ENCODE measurements at places on chromosomes 1 and 21.

DNA sequence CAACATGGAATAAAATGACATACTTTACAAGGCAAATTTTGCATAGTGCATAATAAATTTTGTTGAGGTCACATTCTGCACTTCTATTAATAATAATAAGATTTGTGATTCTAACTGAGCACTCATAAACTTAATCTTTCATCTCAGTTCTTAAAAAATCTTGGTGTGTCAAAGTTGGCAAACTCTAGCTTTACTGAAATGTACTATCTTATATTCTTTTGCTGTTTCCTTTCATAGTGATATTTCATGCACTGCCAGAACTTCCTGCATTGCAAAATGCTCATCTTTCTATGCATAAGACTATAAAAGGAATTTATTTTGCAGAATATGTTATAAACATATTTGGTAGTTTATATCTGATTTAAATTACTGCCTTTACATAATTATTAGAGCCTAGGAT is 797.6 kb downstream of the ADGRL2 start:
- no peak for DNase-seq

DNA sequence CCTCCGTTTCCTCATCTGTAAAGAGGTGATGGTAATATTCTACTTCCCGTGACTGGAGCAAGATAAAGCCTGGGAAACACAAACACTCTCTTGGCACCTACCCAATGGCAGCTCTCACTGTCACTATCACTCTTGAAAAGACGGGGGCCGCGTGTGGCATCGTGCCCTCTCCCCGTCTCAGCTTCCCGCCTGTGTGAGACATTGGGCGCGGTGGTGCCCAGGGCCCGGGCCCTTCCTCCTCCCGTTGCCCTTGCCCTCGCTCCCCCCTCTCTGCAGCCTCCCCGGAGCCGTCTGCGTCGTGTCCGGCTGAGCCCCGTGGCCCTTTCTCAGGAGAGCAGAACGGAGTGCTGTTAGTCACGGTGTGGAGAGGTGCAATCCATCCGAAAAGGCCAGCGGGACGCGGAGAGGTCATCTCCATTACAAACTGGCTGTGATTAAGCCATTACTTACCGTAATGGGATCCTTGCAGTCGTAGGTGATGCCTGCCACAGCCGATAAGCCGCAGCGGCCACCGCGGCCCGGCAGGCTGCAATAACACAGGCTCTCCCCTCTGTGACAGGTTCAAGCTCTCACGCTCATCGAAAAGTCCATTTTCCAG is 156.4 kb upstream of the ZC3H12A start:
- DNase-seq: no peak

DNA sequence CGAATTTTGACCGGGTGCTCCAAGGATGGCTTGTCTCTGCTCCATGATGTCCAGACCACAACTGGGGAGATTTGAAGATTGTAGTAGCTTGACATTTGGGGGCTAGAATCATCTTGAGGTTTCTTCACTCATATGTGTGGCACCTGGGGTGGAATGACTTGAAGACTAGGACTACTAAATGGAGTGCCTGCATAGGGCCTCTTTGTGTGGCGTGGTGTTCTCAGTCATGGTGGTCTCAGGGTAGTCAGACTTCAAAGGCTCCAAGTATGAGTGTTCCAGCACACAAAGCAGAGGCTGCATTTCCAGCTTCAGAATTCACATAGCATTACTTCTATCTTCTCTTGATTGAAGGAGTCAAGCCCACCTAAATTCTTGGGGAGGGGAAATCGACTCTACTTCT is 16.8 kb downstream of the ATF6 start:
- DNase-seq: no peak

GRCh38 chr1:67626090-67626860 is 58.7 kb upstream of the GADD45A start:
- no peak for DNase-seq

DNA sequence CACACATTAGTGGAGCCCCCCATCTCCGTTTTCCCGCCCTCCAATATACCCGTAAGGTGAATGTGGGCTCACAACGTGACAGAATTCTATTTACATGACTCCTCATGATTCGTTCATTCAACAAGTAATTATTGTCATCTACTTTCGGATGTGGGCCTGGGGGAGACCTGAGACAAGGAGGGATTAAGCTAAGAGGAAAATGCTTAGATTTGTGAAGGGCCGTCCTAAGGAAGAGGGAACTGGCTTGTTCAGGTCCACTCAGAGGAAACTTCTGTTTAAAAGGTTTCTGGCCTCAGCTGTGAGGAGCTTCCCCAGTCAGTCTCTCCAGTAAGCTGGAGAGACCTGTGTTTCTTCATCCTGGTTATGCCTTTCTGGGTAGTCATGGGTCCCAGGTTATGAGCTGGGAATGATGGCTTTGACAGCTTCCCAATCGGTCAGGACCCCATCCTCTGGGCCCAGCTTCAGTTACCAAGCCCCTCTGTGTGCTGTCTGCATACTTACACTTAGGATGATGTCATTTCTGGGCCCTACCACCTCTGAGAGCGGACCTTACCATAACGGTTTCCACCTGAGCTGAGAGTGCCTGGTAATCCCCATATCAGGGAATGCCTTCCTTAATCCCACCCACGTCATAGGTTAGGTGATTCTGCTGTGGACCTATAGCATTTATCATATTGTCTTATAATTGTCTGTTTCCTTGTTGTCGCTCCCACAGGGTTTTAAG is 687 bp upstream of the ERI3 start:
- DNase-seq: no peak

- no peak for DNase-seq
Measured at GRCh38 chr1:10696977-10697376, 99.5 kb downstream of the CASZ1 start.
